Mesothelial cell of epicardium (in vitro differentiated cells): ENCODE measurements at places on chromosomes 11 and 22.
A peak's percentile ranks its signal among the peaks of the same experiment; 100 is the strongest.

- DNase-seq: peak; percentile 83
Measured at GRCh38 chr22:23178512-23179254, 1.6 kb upstream of the BCR start.

GRCh38 chr11:76153571-76153923, 52.8 kb downstream of the WNT11 start:
- no peak for DNase-seq

DNA sequence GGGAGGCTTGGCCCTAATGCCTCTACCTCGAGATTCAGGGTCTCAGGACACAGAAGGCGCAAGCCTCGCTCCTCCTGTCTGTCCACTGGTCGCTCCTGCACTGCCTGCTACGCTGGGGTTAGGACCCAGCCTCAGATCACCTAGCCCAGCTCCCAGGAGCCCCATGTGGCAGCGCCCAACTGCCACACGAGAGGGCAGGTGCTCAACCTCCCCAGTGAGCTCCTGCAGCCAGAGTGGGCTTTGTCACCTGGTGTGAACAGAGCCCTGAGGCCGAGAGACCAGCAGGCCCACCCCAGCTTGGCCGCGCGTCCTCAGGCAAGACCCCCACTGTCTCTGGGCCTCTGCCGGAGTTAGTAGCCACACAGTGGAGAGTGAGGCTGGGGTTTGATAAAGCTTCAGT, 21.7 kb upstream of the PPARA start:
- DNase-seq: no peak

- DNase-seq: no peak
Measured at GRCh38 chr11:68565768-68566167, 105.2 kb downstream of the PPP6R3 start.

DNA sequence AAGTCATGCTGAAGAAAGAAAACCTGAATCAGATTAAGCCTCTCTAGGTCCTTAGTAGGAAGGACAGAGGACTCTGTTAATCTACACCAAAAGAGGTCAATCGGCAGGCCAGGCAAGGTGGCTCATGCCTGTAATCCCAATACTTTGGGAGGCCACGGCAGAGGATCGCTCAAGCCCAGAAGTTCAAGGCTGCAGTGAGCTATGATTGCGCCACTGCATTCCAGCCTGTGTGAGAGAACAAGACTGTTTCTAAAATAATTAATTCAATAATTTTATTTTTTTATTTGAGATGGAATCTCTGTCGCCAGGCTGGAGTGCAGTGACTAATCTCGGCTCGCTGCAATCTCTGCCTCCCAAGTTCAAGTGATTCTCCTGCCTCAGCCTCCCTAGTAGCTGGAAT, 4.5 kb downstream of the XRCC6 start:
- DNase-seq: no peak

GRCh38 chr11:100190395-100190794, 496.7 kb upstream of the ARHGAP42 start:
- no peak for DNase-seq

- no peak for DNase-seq
Measured at GRCh38 chr11:2265396-2265795, 5.0 kb downstream of the ASCL2 start.

- DNase-seq: no peak
Measured at GRCh38 chr11:120739780-120740179, 228.2 kb downstream of the GRIK4 start.

DNA sequence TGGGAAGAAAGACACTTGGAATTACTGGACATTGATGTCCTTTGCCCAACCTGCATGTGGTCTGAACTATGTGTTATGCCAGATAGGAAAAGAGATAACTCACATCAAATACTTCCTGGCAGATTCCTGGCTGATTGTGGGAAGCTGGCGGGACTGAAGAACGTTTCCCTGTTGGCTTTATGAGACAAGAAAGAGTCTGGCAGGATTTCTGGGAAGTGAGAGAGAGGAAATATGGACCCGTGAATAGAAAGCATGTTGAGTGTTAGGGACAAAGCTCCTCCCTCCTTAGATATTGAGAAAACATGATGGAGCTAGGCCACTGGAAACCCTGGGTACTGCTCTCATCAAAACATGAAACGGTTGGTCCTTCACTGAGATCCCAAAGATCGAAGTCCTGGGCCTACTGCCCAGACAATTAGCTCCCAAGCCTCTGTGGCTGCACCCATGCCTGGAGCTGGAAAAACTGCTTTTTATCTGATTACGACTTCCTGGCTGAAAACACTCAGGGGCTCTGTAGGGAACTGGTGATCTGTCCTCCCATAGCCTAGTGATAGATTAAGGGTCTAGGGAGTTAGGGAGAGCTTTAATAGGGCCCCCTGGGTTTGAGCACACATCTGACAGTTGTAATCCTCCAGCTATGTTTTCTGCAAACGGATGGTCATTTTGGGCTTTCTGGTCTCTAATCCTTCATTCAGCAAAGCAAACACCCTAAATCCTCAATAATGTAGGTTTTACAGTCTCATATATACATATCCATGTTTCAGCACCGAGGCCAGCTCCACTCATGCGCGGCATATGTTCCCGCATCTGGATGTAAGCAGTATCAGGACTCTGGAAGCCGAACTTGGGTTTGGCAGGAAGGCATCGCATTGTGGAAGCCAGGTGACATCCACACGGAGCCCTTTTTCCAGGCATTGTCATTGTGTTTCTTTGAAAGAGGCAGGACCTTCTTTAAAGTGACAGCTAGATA, 6.1 kb upstream of the B3GAT1 start:
- peak; percentile 76 for DNase-seq

- no peak for DNase-seq
Measured at GRCh38 chr11:1165256-1166041, 7.7 kb downstream of the MUC5AC start.

DNA sequence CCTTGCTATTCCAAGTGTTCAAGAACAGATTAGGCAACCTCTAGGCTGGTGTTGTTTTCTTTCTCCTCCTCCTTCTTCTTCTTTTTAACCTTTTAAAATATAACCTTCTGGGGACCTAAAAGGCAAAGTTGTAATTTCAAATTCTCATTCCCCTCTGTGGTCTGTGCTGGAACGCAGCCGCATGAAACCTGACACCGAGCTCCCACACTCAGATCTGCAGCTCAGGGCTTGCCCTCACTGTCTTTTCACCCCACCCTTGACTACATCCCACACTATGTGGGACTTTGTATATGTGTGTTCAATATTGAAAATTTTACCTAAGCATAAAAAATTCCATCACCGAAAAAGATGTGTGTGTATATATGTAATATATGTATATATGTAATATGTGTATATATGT, 62.0 kb upstream of the ARHGAP42 start:
- no peak for DNase-seq

DNA sequence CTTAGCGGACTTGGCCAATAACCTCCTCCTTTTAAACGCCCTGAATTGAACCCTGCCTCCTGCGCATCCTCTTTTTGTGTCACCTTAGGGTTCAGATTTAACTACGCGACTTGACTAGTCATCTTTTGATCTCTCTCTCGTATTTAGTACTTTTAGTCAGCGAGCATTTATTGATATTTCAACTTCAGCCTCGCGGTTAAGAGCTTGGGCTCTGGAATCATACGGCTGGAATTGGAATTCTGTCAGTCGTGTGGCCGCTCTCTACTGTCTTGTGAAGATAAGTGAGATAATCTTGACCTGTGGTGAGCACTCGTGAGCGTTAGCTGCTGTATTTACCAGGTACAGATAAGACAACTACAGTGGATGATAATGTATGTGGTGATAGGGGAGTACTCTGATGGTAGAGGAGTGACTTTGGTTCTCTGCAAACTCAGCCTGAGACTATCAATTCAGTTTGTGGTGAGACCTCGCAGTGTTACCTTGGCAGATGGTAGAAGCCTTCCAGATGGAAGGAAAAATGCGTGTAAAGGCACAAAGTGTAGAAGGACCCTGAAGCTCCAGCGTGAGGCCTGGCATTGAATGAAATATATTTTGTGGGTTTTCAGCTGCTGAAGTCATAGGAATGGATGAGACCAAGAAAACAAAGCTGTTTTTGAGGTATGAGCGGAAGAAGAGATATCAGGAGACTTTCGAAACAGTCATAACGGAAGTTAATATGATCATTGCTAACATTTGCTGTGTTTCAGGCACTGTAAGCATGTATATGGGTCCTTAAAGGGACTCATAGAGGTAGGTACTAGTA, 682 bp downstream of the ATM start:
- no peak for DNase-seq

DNA sequence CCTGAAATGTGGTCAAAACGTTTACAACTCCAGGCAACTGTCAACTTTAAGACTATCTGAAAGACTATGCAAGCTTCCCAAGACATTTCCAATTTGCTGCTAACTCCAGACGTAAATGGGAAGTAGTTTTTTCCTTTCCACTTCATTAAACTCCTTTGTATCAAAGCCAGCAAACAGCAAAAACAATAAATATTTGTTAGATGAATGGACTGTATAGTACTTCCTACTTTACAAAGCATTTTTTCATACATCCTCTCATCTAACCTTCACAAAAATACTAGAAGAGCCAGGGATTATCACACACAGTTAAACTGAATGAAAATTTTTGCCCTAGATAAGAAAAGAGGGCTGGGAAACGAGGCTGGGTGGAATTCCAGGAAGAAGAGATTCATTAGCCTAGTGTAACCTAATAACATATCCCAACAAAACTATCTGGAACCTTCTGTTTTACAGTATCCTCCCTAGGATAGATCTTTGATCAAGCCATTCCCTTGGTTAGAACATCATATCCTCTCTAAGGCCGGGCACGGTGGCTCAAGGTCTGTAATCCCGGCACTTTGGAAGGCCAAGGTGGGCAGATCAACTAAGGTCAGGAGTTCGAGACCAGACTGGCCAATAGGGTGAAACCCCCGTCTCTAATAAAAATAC, 10.4 kb downstream of the NUP98 start:
- no peak for DNase-seq

DNA sequence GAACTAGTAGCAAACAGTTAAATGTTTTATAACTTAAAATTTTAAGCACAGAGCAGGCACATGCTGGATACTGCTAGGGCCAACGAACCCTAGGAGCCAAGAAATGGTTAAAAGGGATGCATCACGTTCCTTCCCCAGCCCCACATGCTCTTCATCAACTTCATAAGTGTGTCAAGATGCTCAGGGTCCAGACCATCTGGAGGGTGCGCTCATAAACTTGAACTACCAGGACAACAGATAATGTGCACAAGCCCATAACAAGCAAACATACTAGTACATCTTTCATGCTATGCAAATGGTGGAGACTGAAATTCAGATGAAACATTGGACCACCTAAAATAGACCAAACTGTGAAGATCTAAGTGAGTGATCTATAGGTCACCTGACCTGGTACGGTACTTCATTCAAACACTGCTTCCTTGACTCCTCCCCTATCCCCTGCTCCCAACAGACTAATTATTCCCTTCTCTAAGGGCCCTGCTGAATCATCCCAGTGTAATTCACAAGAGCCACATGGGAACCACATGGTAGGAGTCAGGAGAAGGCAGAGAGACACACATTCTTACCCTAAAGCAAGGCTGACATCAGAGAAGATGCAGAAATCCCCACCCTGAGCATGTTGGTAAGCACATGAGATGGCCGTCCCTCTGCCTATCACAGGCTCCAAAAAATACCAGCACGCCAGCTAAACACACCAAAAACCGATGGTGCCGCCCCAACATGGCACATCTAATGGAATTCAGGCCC, 83.9 kb downstream of the ETS1 start:
- DNase-seq: no peak

GRCh38 chr11:57539342-57539741, 1.9 kb downstream of the SMTNL1 start:
- DNase-seq: no peak

DNA sequence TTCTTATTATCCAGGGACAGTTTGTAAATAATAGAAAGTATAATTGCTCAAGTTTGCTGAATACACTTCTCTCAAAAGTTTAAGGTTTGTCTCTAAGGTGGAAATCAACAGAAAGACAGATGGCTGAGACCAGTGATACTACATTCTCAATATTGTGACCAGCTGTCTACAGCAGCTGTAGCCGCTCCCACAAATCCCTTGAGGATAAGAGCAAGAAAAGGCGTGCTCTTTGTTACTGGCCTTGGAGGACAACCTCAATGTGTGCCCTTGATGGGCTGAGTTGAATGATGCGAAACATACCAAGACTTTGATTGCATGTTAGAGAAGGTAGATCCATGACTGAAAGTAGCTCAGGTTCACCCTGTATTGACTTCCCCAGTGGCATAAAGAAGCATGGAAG, 6.1 kb downstream of the OR6M1 start:
- DNase-seq: no peak

DNA sequence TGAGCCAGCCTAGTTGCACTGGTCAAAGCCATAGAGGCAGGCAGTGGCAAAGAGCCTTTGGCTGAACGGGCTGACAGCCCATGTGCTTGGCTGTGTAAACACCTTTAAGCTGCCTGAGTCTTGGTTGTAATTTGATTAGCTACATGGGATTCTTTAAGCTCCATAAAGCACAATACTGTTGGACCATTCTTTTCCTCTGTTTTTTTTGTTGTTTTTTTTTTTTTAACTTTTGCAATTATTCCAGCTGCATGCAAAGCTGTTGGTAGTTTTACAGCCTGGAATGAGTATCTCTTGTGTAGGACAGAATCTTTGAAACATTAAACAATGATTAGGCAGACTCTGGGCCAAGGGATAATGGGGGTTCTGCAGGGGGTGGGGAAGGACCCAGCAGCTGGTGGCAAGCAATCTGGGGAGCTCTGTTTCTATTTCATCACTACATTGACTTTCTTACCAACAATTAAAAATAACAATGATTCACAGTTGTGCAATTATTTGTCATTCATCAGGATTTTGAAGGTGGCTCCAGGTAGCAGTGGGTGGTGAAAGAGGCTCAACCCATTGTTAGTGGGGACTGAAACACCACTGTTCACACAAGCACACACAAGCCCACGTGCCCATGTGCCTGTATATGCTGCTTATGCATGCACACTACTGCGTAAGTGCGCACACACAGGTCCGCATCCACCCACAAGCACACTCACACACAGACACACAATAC, 69.5 kb upstream of the CSNK2A3 start:
- DNase-seq: no peak

DNA sequence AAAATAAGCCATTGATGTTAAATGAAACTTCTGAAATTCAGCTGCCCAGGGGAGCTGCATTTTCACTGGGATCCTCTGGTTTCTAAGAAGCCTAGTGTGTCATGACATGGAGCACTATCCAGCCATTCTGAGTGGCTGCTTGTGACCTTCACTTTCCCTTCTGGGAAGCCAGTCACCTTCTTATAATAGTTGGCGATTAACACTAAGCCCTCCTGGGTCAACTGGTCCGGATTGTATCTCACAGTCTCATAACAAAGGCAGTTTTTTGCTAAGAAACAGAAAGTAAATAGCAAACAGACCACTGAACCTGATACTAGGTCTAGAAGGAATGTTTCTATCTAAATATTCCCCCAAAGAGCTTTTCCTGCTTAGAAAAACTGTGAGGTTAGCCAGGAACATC, 7.9 kb downstream of the CSRP3 start:
- no peak for DNase-seq

GRCh38 chr11:28514391-28514790, 406.2 kb downstream of the METTL15 start:
- no peak for DNase-seq
